Tongue (tissue), 3 donors: ENCODE measurements at places on chromosomes 5 and 9.
A peak's percentile ranks its signal among the peaks of the same experiment; 100 is the strongest.

DNA sequence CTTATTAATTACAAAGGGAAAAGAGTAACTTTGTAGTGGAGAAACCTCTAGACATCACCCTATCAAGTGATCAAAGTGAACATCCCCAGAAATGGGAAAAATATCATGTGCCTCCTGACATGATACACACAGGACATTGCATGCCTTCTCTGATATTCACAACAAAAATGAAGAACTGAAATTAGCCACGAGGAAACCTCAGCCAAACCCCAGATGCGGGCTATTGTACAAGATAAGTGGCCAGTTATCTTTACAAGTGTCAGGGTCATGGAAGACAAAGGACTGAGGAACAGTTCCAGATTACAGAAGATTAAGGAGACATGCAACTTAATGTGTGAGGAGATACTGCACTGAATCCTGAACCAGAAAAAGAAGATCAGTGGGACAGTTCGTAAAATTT is 23.8 kb upstream of the NPM1 start:
- DNase-seq = no peak

- DNase-seq = no peak
Observed at GRCh38 chr5:157602505-157602904, 26.9 kb upstream of the ADAM19 start.

DNA sequence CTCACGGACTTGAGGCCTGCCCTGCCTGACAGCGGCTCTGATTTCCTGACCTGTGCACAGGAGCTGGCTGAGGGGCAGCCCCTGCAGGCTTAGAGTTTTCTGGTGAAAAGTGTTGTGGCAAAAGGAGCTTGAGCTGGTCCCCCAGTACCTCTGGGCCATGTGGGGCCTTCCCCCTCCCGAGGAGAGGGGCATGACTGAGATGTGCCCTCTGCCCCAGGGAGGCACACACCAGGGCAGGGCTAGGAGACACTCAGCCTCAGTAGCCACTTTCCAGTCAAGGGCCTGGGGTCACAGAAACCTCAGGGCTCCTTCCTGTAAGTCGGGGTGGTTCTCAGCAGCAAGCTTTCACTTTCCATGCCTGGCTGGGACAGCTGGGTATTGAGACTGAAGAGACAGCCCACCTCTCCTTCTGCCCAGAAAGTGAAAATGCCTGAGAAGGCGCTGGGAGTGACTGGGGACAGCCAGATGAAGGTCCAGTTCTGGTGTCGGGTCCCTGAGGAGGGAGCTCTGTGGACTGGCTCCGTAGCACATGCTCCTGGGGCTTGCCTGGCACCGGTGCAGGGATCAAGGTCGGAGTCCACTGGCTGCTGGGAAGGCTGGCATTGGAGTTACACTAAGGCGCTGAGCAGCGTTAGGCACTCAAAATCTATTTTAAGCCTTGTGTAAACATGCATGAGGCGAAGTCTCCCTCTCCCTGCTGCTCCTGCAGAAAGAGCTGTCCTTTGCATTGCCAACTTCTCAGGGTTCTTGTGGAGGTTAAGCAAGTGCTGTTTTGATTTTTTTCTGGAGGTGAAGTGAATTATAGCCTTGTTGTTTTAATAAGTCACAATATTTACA is 394.9 kb downstream of the GADD45G start:
- peak; percentile 89 for DNase-seq

DNA sequence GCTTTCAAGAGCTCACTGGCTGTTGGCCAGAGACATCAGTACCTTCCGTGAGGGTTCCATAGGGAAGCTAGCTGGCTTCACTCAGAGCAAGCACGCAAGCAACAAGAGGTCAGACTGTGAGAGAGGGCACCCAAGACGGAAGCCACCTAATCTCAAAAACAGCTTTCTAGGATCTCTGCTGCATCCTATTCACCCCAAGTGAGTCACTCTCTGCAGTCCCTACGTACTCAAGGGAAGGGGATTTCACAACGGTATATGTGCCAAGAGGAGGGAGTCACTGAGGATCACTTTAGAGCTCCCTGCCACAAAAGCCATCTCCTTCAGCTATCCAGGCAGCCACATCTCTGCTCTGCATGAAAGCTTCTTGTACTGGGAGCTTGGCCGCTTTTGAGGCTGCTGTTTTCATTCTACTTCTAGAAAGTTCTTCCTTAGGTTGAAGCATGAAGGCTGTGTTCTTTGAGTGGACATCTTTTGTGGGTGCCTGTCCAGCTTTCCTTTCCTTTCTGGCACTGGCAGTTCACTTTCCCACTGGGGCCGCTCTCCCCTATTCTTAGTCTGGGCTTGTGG is 249.5 kb downstream of the MAN2A1 start:
- DNase-seq = no peak

DNA sequence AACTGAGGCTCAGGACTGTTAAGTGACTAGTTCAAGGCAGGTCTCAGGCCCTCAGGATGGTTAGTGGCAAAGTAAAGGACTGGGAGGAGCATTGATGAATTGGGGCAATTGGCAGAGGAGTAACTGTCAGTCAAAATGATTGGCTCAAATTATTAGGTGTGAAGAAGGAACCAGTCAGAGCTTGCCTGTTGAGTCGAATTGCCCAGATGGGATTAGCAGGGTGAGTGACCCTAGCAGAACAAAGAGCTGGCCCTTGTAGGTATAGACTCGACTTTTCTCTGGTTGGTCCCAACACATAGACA is 2.6 kb upstream of the NSD1 start:
- no peak for DNase-seq

- DNase-seq = no peak
Observed at GRCh38 chr5:74605759-74606158, 34.8 kb downstream of the ENC1 start.

DNA sequence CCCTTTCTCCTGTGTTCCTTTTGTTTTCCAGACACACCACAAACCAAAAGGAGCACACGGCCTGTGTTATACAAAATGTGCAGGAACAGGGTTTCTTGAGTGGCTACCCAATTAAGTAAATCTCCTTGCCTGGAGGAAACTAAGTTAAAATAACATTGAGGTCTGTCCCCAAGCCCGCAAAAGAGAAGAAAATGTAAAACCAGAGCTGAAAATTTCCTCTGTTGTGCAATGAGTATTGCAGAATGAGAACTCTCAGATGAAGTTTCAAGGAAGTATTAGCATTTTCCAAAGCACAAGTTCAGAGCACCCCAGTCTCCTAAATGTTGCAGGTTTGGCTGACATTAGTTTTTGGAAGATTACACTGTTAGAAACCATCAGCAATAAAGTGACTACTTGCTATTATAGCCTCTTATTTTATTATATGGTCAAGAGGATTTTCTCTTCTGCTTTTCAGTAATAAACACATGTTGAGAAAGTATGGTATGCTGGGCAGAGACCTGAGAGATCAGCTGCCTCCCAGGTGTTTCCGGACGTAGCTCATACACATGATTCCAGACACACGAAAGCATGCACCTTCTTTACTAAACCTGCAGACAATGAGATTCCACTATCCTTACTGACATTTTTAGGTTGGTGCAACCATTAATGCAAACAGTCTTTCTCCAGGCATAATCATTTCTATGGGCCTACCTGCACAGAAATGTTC is 161.3 kb downstream of the SNCAIP start:
- no peak for DNase-seq

DNA sequence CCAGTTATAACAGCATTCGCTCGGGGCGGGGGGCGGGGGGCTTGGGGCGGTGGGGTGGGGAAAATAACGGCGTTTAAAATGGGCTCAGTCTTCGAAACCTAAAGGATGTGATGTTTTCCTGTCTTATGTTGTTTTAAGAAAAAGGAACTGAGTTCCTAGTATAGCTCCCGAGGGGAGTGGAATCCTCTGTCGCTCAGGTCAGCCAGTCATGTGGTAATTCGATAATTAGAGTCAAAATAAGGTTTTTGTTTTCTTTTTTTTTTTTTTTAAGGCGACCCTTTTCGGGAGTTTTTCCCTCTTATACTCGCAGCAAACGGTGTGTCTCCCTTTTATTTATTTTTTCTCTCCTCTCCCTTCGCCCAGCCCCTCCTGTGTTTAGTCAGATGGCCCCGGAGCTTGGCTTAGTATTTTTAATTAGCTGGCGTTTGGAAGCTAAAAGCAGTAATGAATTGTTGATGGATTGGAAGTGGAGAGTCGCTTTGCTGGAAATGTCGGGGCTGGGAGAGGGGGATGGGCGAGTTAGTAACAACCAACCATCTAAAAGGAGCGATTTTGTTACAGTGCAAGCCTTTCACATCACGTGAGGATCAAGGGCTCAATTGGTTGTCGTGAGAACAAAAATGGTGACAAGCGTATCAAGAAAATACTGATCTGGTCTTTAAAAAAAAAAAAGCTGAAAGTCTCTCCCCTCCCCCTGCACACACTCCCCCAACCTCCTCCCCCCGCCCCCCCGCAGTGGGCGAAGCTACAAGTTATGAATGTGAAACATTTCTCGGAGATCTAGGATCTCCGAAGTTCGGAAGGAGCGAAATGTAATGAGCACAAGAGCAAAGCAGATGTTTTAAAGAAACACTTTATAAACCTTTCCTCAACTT is 714 bp upstream of the ZNF608 start:
- DNase-seq = peak; percentile 97

DNA sequence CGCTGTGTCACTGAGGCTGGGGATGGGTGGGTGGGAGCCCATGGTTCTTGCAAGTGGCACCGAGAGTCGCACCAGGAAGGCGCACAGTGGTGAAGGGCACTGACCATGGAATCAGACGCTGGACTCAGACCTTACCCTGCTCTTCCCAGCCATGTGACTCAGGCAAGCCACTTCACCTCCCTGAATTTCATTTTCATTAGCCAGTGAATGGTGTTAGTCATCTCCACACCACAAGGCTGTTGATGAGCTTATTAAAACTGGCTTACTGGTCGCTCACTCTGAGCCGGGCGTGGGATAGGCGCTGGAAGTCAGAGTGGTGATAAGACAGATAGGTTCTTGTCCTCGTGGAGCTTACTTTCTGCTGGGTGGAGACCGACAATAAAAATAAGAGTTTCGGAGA is 25.1 kb downstream of the FGF18 start:
- DNase-seq = no peak

GRCh38 chr9:96062031-96062430 is 186.5 kb downstream of the ERCC6L2 start:
- DNase-seq = no peak

- DNase-seq = no peak
Observed at GRCh38 chr5:142363619-142363963, 38.8 kb upstream of the SPRY4 start.

DNA sequence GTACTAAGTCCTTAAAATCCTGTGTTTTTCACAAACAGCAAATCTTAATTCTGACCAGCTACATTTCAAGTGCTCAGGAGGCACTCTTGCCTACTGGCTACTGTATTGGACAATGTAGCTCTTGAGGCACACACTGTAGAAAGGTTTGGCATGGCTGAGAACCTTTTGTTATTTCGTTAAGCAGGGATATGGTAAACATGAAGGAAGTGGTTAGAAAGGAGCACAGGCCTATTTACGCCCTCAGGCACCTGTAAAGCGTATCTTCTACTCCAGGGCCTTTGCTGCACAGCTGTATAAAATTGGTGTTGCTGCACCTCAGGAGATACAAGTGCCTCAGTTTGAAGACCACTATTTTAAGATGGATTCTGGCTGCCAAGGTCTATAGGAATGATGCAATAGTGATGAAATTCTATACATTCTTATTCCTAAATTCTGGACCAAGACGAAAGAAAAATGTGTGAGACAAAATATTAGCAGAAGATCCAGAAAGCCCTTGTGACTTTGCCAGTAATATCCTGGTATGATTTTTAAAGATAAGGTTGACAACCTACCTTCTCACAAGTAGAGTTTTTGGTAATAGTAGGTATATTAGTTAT is 9.3 kb upstream of the OTULIN start:
- no peak for DNase-seq

DNA sequence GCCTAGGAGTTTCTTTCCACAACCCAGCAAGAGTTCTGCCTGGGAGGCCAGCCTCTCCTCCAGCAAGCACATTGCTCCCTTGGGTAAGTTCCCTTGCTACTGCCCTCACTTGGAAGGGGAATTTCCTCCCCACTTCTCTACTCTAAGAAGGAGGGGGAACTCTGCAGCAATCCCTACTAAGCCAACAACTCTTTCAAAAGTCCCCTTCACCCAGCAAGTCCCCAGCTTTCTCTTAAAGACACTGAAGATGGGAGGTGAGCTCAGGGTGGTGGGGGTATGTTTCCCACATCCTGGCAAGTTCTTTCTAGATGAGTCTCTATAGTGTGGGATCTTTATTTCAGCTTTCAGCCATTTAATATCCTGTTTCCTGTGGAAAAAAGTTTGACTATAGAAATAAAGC is 49.0 kb downstream of the PDE8B start:
- DNase-seq = no peak

GRCh38 chr5:155676967-155677366 is 650.0 kb upstream of the SGCD start:
- no peak for DNase-seq
